ENCODE measurements at places on chromosomes 2 and 18.

GRCh38 chr2:29821591-29821990 lies 99.8 kb downstream of the ALK start:
- no peak for DNase-seq

DNA sequence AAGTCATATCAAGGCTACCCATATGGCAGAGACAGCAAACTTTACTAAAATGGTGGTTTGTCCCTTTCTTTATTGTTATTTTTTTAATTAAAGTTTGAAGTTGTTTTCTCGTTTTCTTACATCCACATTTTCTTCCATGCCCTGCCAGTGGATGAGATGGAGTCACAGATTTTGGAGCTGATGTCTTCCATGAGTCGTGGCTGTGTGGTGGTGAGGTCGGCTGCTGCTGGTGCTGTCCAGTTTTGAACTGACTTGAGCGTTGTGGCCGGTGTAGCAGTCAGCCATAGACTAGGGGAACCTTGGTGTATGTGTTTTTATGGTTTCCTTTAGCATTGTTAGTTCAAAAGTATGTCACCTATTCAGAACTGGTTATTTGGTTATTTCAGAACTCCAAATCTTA lies 182.8 kb downstream of the SH3RF3 start:
- DNase-seq, result no peak

- no peak for DNase-seq
Measured at GRCh38 chr2:13113002-13113401, 396.3 kb downstream of the TRIB2 start.

DNA sequence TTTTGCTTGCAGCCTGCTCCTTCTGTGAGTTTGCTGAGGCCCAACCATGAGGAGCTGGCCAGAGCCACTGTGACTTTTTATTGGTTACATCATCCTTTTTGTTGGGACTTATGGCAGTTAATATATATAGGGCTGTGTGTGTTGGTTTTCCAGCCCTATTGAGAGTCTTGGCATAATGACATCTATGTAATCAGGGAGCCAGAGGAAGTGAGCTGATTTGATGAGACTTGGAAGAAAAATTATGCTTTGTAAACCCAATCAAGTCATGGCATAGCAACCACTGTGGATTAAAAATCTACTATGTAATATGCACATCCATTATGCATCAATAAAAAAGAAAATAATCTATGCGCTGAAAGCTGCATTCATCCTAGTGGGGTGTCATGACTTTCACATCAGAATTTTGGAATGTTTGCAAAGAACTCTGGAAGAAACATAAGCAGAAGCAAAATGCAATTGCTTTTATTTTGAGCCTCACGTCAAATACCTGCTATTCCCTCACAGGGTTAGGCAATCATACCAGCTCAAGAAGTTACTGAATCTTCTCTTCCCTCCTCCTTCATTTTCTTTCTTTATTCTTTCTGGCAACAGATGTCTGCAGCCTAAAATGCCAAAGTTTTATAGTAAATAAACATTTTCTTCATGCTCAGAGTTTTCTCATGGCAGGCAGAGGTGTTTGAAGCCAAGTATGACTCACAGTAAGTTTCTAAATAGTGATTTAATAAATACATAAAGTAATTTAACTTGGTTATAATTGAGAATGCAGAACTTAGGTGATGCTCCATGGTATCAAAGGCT lies 308.5 kb downstream of the KCNS3 start:
- no peak for DNase-seq

DNA sequence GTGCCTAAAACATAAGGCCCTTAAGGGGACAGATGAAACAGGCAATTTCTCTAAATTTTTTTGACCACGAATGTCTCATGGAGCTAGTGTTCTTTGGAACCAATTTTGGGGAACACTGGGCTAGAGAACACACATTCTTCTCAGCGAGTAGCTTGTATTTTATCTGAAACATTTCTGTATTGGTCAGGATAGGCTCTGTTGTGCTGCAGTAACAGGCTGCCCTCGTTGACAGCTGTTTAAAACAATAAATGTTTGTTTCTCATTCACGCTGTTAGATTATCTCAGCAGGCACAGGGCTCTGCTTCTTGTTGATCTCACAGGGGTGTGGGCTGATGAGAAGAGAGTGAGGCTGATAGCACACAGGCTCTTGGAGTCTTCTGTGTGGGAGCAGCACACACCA lies 105.3 kb downstream of the SH3RF3 start:
- DNase-seq, result no peak

DNA sequence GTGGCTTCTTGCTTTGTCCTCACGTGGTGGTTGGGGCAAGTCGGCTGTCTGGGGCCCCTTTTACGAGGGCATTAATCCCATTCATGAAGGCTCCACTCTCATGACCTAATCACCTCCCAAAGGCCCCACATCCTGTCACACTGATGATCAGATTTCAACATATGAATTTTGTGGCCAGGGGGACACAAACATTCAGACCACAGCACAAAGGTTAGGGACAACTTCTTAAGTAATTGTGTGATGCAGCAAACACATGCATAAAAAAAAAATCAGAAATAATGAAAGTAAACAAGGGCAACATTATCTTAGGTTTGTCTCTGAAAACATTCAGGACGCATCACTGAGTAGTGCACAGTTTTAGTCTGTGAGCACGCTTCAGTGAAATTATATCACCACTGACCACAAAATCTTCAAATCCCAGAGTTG lies 54.2 kb upstream of the FRZB start:
- DNase-seq, result peak; percentile 65

DNA sequence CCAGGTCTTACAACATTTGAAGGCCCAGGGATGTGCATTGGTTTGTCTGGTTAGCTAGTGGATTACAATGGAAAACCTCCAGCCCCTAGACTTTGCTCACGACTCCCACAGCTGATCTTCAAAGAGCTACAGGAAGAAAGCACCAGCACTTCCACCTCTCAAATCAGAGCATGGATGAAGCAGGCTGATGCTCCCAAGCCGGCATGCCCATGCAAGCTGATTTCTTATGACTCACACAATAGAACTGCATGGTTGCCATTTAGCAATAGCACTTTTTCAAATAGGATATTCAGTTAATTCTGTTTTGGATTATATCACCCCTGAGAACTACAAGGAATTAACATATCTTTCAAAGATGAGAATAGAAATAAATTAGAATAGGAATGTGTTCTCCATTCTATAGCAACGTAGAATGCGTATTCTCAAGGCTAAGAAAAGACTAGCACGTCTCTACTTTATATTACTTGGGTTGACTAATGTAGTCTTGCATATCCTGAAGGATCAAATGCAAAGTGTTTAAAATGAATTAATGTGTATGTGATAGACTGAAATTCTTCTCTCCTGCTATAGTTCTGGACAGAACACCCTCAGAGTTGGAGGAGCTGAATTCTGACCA lies 292.4 kb downstream of the TRIB2 start:
- DNase-seq, result no peak

- no peak for DNase-seq
Measured at GRCh38 chr2:47041891-47042684, 113.0 kb downstream of the STPG4 start.

- peak; percentile 19 for DNase-seq
Measured at GRCh38 chr2:180196419-180196977, 189.4 kb upstream of the CWC22 start.

DNA sequence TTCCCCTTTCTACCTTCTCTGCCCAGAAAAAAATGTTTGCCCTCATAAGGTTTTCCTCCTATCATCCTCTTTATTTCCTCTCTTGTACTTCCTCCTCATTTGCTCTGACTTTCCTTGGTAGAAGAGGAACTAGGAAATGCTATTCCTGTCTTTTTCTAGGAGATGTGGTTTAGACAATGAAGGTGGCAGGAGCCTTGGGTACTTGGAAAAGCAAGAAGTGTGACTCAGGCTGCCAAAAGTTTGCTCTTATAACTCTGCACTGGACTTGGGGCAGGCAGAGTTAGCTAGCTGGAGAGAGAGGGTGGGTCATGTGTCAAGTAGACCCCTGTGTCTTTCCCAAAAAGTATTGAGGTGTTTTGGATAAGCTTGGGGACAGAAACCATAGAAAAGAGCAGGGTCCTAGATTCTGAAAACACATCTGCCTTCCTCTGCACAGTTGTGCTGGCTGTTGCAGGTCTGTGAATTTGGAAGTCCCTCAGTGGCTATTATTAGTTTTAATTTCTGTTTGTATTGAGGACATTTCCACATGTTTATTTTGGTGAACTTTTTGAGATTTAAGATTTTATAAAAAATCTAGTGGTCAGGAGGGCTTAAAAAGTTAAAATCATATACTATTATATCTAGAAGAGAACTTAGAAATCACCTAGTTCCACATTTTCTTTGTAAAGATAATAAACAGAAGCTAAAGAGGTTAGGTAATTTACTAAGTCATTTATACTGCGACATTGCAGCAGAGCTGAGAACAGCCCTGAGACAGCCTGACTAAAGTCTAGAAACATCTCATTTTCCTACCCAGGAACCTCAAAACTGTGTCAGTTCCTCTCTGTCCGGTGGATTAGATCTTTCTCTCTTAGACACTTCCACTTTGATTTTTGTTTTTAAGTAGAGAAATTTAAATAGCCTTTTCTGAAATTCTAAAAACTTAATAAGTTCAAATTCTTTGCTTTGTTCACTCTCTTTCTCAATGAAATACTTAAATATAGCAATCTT lies 16.0 kb downstream of the INSIG2 start:
- no peak for DNase-seq

- DNase-seq, result no peak
Measured at GRCh38 chr2:170652637-170653417, 62.3 kb upstream of the SP5 start.

GRCh38 chr2:231715988-231716616 lies 7.8 kb downstream of the PTMA start:
- peak; percentile 43 for DNase-seq

DNA sequence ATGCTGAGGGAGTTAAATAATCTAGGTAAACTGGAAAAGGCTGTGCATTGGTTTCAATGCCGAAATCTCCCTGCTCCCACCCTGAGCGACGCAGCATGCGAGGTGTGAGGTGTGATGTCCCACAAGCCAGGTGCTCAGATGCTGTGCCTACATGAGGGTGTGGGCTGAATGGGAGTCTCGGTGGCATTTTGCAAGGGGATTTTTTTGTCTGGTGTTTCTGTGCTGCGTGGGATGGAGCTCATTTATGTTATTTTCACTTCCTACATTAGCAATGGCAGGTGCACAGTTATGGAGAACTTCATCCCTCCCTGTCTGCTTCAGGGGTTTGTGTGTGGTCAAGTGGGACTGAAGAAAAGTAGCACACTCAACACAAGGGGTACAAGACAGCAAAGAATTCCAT lies 110.2 kb upstream of the CCDC68 start:
- peak; percentile 25 for DNase-seq

- DNase-seq, result no peak
Measured at GRCh38 chr2:23489471-23490322, 104.7 kb downstream of the KLHL29 start.

- no peak for DNase-seq
Measured at GRCh38 chr2:205297846-205298245, 384.5 kb upstream of the NRP2 start.

DNA sequence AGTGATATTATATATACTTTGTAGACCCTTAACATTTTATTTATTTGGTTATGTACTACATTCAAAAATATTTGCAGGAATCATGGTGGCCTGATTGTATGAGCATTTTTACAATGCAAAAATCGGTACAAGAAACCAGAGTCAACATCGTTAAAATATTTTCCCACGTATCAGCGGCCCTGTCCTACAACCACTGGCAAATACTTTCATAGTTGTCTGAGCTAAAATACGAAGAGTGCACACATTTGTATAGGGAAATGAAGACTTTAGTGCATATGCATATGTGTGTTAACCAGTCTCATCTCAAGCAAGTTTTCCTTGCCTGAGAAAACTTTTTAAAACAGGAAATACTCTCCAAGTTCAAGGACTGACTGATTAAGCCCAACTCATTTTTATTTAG lies 35.9 kb downstream of the CCDC102B start:
- no peak for DNase-seq

DNA sequence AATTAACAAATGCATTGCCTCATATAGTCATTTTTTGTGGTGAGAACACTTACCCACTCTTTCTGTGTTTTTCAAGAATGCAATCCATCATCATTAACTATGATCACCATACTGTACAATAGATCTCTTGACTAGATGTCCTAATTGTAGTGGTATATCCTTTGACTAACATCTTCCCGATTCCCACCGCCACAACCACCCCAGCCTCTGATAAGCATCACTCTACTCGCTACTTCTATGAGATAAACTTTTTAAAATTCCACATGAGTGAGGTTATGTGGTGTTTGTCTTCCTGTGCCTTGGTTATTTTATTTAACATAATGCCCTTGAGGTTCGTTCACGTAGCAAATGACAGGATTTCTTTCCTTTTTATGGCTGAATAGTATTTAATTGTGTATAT lies 6.6 kb downstream of the VWA3B start:
- DNase-seq, result no peak

DNA sequence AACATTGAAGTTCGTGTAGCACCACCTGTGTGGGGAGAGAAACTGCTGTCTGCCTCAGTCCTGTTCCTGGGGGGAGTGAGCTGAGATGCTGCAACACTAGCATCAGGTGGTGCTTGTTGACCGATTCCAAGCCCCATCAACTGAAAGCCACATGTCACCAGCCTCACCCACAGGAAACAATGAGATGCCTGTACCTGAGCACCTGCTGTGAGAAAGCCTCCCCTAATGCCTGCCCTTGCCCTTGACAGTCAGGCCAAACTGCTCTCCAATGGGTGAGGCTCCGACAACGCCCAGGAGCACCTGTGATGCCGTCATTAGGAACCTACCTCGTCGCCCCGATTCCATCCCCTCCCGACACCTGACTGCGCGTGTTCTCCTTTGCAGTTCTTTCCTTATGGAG lies 104.6 kb downstream of the SMC6 start:
- no peak for DNase-seq

- peak; percentile 84 for DNase-seq
Measured at GRCh38 chr18:11553098-11553940, 56.1 kb upstream of the SLC35G4 start.

DNA sequence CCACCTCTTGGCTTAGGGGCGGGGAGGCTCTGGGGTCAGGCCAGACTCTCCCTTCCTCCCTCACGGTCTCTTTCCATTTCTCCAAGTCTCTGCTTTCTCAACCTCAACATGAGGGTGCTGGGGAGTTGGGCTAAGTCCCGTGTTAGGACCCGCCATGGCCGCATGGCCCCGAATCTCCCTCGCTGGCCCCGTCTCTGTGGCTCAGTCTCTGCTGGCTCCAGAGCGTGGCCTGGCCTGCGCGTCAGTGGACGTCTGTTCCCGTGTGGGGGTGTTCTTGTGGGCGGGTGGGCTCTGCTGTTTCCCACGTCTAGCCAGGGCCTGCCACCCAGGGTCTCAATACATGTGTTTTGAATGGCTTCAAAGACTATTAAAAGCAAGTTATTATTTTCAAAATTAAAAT lies 12.4 kb downstream of the ALLC start:
- DNase-seq, result no peak

GRCh38 chr18:76351961-76352581 lies 143.0 kb downstream of the ZNF516 start:
- no peak for DNase-seq

- DNase-seq, result no peak
Measured at GRCh38 chr18:50790948-50791347, 28.9 kb downstream of the MRO start.

DNA sequence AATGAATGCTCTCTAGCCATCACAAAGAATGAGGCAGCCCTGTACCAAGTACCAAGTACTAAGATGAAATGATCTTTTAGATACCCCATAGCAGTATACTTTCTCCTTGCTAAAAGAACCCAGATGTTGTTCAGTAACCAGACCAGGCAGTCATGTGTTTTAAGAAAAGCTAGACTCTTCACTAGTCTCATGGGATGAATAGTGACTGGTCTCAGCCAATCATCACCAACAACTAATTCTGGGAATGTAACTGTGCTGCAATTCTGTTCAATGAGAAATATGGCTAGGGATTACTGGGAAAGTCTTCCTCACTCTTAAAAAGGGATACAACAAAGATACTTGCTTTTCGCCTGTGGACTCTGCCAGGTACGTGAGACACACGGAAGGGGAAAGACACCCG lies 29.5 kb downstream of the MBOAT2 start:
- DNase-seq, result no peak
